NCI-H510A treated with DMSO at 0.1 percent for 48 hours (cell line): ENCODE measurements at places on chromosomes 5 and 9.

- DNase-seq = peak; percentile 58
Measured at GRCh38 chr5:173973616-173973969, 15.4 kb upstream of the C5orf47 start.

GRCh38 chr5:34685485-34686165, 29.5 kb downstream of the RAI14 start:
- DNase-seq = no peak

DNA sequence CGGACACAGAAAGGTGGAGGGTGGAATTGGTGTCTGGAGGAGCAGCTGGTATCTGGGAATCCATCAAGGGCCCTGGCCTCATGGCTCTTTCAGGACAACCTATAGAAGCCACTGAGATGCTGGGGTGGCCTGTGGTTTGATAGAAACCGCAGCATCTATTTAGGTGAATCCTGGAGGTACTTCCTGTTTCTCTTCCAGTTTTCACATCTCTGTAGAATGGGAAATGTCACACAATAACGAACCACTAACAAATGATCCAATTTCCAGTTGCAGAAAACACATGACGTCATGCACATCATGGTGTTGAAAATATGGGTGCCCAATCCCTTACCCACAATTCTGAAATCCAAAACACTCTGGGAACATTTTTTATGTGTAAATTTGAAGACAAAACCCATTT, 52.2 kb downstream of the ROPN1L start:
- no peak for DNase-seq

DNA sequence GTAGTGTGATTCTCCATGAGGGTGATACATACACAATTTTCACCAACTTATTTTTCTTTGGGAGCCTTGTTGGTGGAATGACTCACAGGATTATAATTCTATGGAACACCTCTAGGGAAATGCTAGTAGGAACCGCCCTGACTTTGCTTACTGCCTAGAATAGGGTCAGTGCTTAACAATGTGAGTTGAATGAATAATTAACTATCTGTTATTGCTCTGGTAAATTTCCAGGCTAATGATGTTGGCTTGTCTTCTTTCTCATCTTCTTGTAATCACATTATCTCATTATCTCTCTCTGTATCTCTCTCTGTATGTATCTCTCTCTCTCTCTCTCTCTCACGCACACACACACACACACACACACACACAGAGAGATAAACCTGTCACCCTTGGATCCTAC, 291.1 kb downstream of the TRIM32 start:
- DNase-seq = no peak

DNA sequence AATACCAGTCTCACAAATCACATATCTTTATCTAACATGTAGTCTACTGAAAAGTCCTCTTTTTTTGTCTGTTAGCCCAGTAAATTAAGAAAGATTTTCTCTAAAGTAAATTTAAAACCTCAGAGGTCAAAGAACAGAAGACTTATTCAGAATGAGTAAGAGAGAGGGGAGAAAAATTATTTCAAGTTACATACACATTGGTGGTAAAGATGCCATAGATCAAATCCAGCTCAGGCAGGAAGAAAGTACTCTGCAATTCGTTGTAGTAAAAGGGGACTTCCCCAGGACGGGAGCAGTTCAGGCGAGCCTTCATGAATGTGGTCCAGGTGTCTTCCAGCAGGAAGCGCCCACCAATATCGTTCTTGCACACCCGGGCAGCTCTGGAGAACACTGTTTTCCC, 344.1 kb downstream of the SEMA5A start:
- no peak for DNase-seq

- no peak for DNase-seq
Measured at GRCh38 chr9:107316795-107317661, 33.9 kb downstream of the RAD23B start.

DNA sequence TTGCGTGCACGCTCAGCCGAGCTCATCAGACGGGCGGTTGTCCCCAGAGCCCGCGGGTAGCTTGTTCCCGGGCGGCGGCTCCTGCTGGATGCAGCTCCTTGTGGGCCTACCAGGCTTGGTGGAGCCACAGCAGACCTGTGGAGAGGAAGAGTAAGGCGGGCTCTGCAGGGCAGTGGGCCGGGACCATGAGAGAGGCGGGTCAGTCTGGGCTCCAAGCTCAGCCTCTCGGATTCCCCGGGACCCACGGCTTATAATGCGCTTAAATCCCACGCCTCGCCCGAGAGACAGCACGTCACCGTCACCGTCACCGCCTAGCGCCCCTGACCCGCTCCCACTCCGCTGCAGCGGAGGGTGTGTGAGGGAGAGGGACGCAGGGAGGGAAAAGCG, 1.9 kb upstream of the ANKRD18A start:
- peak; percentile 37 for DNase-seq

DNA sequence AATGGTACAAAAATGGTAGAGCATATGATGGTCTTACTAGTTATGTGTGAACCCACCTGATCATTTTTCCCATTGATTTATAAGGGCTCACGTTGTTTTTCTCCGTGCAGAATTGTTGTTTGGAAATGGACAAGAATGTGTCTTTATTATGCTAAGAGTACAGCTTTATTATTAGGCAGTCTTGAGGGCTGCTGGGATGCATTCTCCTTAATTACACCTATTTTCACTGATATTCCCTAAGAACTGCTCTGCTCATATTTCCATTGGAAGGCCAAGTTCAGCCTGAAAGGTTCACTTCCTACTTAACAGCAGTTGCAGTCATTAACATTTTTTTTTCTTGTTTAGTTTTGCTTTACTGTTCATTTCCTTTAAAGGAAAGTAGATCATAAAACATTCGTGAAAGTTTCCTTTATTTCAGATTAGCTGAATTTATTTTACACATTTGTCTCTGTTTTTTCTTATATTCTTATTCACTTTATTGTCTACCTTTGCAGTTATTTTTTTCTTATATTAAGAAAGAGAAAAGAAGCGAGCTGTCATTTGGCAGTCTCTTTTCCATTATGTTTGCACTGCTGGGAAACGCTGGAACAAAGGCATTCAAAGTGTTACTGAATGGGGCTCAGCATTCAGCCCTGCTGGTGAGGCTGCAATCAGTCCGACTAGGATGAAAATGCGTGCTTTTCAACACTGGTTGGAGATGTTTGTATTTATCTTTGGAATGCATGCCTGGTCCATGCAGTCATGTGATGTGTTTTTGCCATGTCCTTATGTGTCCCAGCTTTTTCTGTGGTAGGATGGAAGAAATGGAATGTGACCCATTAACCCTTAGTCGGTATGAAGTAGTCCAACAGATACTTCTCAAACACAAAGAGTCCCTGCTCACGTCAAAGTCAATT, 602.7 kb upstream of the ZNF608 start:
- no peak for DNase-seq

GRCh38 chr5:55699041-55699688, 13.0 kb downstream of the SLC38A9 start:
- no peak for DNase-seq

DNA sequence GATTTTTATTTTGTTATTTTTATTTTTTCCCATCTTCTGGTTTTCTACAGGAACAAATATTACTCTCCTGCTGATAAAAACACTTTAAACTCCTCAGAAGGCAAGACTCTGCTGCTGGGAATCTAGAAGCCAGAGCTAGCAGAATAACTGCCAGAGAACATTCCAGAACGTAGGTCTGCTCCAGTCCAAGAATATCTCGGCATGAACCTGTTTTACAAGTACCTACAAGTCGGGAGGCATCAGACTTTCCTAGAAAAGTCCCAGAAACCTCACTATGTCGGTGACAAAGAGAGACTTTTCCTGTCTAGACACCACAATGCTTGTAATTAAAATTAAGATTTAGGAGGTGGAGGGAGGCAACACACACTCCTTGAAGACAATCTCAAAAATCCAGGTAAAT, 41.4 kb downstream of the FABP6 start:
- no peak for DNase-seq

- DNase-seq = no peak
Measured at GRCh38 chr9:31393240-31393639, 991.2 kb upstream of the ACO1 start.

DNA sequence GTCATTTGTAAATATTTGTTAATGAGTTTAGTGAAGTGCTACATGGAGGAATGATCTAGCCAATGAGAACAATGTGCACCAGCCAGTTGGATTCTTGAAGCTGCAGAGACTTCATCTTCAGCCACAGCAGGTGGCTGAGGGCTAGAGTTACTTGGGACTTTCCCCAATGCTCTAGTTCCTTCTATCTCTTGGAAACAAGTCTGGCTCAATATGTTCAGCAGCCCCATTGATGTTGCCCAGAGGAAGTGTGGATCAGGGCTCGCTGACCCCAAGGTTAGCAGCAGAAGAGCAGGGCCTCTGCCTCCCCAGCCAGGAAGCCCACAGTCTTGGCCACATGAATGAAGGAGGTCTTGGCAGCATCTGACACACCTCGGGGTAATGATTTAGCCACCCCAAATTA, 117.5 kb downstream of the SLC1A3 start:
- DNase-seq = no peak

GRCh38 chr5:109410389-109411148, 795 bp upstream of the PJA2 start:
- DNase-seq = peak; percentile 63

DNA sequence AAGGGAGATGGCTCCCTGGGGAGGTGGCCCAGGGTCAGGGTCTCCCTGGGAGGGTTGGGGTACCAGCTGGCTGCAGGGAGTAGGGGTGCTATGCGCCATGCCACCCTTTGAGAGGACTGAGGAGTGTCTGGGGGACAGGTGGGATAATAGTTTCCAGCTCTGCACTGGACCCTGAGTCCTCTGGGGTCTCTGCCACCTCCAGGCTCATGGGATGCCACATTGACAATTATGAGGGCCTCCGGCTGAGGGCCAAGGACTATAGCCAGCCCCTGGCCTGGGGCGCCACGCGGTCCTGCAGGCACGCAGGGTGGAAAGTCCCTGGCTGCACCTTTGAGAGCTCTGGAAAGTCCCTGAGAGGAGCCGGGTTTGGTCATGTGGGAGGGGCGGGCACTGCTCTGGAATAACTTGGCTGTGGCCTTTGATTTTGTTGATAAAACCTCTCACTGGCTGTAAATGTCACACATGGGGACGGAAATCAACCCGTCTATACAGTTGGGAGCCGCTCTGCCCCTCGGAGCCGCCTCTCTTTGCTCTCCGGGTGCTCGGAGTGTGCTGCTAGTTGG, 16.0 kb downstream of the TRAF2 start:
- no peak for DNase-seq

GRCh38 chr5:81980160-81980559, 8.3 kb downstream of the ATG10 start:
- no peak for DNase-seq

GRCh38 chr5:79886925-79887655, 104.0 kb downstream of the MTX3 start:
- peak; percentile 51 for DNase-seq

GRCh38 chr5:2131826-2132496, 249.2 kb upstream of the IRX4 start:
- no peak for DNase-seq

DNA sequence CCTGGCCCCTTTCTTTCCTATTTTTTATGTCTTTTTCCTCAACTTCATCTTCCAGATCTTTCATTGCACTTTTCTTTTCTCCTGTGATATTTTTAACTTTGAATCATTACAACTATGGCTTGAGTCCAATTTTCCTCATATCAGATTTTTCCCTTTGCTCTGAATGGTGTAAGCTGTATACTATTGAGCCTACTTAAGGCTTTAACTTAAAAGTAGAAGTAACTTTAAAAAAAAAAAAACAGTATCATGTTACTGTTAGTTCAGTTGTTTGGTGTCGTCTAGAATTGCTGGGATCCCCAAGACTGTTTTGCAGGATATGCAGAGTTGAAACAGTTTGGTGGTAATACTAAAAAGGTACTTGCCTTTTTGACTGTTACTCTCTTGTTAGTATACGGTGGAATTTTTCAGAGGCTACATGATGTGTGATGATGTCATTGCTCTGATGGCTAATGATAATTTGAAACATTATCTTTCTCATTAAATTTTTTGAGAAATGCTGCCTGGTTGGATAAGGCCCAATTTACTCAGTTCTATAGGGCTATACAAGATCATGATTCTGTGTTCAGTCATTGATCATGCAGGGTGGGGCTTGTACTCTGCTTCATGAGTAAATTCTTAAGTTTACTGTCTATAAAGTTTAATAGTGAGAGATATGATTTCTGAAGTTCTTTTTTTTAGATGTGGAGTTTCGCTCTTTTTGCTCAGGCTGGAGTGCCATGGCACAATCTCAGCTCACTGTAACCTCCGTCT, 8.8 kb downstream of the NAA35 start:
- no peak for DNase-seq

DNA sequence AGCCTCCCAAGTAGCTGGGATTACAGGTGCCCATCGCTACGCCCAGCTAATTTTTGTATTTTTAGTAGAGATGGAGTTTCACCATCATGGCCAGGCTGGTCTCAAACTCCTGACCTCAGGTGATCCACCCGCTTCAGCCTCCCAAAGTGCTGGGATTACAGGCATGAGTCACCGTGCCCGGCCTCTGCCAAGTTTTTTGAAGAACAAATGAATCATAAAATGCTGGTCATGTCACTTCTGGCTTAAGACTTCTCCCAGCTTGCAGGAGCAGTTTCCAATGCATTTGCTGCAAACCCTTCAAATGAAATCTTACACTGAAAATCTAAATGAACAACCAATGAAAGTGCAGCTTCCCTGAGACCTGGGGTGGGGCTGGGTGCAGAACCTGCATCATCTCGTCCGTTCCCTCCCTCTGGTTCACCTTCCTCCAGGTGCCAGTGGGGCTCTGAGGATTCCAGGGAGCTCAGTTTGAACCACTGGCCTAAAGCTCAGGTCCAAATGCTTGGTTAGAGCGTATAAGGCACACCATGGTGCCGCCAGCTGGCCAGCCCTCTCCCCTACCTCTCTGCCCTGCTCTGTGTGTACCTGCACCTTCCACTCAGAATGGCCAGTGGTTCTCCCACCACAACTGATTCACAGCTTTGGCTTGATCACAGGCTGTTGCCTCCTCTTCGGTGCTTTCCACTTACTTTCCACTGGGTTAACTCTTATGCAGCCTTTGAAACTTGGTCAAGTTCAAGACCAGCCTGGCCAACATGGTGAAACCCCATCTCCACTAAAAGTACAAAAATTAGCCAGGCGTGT, 39.8 kb upstream of the FUBP3 start:
- no peak for DNase-seq

GRCh38 chr5:96565582-96566265, 96.5 kb upstream of the CAST start:
- DNase-seq = no peak

GRCh38 chr5:51466214-51466613, 83.0 kb downstream of the ISL1 start:
- no peak for DNase-seq

DNA sequence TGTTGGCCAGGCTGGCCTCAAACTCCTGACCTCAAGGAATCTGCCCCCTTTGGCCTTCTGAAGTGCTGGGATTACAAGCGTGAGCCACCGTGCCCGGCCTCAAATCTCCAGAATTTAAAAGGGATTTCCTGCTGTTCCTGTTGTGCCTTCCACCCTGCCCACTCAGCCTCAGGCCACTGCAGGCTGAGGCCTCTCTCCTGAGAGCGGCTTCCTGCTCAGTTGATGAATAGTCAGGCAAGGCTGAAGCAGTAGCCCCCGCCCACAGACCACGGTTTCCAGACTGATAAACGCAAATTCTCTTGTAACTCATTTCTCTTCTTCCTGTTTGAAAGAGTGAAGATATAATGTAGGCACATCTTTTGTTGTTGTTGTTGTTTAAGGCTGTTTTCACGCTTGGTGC, 127.0 kb upstream of the PLCXD3 start:
- no peak for DNase-seq

- DNase-seq = no peak
Measured at GRCh38 chr5:115475788-115476187, 68.8 kb downstream of the FEM1C start.
